ENCODE measurements at places on chromosomes 6 and 20.

GRCh38 chr6:126904176-126904575, 214.3 kb upstream of the RSPO3 start:
- no peak for DNase-seq

GRCh38 chr20:56911946-56912345, 282.8 kb downstream of the TFAP2C start:
- no peak for DNase-seq

- DNase-seq = no peak
These were observed 775 bp downstream of the MTFR2 start for GRCh38 chr6:136249336-136249735.

DNA sequence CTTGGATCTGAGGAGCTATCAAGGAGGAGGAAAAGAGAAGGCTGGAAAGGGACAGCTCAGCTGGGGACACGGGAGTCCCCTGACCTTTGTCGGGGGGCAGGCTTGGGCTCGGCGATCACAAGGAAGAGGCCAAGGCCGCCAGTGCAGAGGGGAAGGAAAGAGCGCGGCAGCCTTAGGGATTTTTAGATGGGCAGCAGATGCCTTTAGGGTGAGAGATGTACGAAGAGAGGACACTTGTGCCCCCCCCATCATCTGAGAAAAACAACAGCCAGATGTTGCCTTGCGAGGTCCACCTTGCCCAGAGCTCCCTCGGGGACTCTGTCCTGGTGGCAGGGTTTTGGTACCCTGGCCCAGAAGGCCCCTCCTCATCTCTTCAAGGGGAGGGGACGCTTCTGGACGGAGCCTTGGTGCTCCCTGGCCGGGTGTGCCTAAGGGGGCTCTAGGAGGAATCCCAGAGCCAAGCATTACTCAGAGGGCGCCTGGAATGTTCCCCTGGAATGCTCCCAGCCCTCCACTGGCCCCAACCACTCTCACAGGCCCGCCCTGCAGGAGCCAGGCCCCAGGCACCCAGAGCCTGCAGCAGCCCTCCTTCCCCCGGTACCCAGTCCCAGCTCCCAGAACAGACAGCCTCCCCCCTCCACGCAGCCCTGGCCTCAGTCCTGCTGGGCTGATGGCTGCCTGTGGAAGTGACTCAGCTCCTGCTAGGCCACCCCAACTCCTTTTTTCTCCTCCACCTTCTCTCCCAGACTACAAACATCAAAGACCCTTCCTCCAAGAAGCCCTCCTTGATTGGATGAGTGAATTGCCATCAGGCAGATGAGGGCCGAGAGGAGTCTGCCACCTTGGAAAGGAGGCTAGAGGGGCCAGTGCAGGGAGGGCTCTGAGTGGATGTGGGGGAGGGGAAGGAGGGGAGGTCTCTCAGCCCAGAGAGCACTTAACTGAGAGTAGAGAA, 1.8 kb downstream of the ADAM33 start:
- DNase-seq = peak; percentile 96

- DNase-seq = no peak
These were observed 7.3 kb upstream of the ASF1A start for GRCh38 chr6:118886641-118887040.

DNA sequence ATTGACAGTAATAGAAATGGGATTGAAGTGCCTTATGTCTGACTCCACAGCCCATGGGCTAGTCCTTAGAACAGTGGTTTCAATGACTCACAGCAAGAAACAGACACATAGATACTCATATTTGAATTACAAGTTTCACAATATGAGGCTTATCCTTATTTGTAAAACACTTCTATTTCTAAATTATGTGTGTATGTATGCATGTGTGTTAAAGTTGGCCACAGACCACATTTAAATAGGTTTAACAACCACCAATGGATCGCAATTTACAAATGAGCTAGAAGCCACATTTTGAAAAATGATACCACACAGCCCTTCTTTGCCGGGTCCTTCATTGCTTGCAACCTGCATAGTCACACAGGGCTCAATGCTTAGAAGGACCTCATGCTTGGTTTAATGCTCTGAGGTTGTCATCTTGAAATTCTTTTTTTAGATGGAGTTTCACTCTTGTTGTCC, 157.8 kb upstream of the PREP start:
- DNase-seq = peak; percentile 58

- no peak for DNase-seq
These were observed 328.9 kb downstream of the FARS2 start for GRCh38 chr6:5590187-5590586.

- no peak for DNase-seq
These were observed 67.7 kb downstream of the PYGB start for GRCh38 chr20:25315418-25316210.

- DNase-seq = no peak
These were observed 62.9 kb upstream of the PLEKHG1 start for GRCh38 chr6:150536835-150537234.

- DNase-seq = peak; percentile 72
These were observed 64.9 kb downstream of the ME1 start for GRCh38 chr6:83365931-83366330.

GRCh38 chr6:159815410-159815809, 15.3 kb downstream of the PNLDC1 start:
- DNase-seq = no peak

- no peak for DNase-seq
These were observed 1.1 kb downstream of the PPIL4 start for GRCh38 chr6:149544646-149545257.

GRCh38 chr6:4313044-4313686, 177.8 kb upstream of the ECI2 start:
- peak; percentile 96 for DNase-seq

GRCh38 chr6:135577059-135577538, 79.6 kb upstream of the AHI1 start:
- DNase-seq = no peak

DNA sequence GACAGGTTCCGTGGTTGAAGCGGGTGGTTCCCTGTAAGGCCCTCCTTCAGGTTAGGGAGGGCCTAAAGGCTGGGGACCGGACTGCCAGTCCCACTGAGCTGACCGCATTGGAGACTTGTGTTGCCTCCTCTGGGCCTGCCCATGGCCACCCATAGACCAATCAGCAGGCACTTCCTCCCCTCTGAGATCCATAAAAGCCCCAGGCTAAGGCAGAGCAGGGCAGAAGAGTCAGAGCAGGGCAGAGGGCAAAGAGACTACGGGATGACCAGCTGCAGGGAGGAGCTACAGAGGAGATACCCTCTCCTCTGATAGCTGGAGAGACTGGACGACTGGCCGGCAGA, 537.4 kb downstream of the TENT5A start:
- DNase-seq = no peak

DNA sequence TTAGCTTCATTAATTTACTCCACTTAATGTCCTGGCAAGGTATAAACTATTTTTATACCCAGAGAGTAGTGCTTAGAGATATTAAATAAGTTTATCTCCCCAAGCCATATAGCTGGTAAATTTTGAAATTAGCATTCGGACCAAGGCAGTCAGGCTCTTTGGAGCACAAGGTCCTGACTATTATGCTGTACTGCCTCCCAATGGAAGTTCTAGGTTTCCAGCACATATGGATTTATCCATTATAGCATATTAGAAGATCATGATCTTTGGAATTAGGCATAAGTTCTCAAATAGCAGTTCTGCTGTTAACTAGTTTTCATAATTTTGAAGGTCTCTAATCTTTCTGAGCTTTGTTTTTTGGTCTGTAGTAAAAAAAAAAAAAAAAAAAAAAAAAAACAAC, 835.3 kb upstream of the EPHA7 start:
- DNase-seq = no peak

GRCh38 chr6:56572788-56573471, 69.8 kb downstream of the DST start:
- no peak for DNase-seq

GRCh38 chr6:26155061-26155930, 68.1 kb downstream of the HFE start:
- DNase-seq = no peak

DNA sequence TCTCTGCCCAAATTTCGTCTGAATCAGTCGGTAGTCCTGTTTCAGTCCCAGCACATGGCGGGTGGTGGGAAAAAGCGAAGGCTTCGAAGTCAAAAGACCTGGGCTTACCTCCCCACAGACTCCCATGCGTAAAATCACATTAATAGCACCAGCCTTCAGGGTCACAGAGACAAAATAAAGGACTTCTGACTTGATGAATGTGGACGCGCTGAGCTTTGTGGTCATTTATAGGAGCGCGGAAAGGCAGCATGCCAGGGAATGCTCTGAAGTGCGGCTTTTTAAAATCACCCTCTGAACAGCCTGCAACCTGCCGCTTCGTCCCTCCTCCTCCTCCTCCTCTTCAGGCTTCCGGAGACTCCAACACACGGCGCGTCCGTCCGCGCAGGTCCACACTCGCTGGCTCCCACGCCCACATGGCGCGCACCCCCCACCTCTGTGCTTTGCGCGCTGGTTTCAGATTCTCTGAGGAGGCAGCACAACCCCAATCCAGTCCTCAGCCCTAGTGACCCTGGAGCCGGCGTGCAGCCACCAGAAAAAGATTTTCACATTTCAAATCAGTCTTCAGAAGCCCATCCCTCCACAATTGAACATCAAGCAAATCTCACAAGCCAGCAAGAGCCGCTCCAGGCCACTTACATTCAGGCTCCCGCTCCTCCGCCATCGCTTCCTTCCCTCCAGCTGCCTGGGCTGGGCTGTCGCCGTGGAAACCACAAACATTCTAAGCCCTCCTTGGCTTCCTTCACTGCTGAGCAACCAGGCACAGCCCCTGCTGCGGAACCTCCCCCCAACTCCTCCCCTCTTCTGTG, at the start of gene C6orf118:
TSS of gene C6orf118 (minus strand) at position 680 of the 806 bp plus-strand sequence. CDS start at position 661, 19 bp downstream.
- DNase-seq = peak; percentile 17

DNA sequence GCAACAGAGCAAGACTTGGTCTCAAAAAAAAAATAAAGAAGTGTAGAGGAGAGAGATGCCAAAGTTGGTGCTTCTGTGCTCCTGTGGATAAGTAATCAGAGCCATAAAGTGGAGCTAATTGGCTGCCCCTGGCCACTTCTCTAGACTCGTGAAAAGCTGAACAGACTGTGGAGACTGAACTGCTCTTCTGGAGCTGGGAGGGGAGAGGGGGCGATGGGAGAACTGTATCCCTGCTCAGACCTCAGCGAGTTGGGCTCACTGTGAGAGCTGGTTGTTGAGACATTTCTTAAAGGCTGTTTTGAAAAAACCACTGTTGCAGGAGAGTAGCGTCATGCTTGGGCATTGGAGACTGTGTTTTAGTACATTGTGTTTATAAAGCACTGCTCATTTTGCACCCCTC, 125.7 kb downstream of the TCP11 start:
- DNase-seq = no peak

- no peak for DNase-seq
These were observed 26.5 kb downstream of the FASTKD5 start for GRCh38 chr20:3133155-3133554.

- DNase-seq = no peak
These were observed 122.1 kb downstream of the UST start for GRCh38 chr6:148868901-148869300.

- DNase-seq = peak; percentile 96
These were observed 55.4 kb downstream of the MRPL14 start for GRCh38 chr6:44071670-44072451.

DNA sequence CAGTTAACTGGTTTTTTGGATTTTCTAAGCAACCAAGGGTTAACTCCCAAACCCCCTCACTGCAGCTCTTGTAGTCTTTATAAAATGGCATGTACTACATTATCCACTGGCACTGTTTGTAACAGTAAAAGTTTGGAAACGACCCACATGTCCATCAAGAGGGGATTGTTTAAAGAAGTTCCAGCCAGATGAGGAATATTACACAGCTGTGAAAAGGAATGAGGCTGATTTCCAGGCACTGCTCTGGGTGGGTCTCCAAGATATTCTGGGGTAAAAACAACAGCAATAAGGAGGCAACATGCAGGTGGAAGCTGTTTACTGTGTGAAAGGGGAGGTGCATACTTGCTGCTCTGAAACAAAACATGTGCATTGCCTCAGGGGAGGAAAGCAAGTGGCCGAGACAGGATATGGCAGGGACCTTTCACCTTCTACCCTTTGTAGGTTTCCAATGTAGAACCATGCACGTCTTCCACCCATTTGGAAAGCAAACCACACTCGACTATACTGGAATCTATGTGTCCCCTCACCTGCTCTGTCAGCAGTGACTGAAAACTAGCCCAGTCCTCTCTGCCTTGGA, 51.9 kb downstream of the GRM4 start:
- no peak for DNase-seq

DNA sequence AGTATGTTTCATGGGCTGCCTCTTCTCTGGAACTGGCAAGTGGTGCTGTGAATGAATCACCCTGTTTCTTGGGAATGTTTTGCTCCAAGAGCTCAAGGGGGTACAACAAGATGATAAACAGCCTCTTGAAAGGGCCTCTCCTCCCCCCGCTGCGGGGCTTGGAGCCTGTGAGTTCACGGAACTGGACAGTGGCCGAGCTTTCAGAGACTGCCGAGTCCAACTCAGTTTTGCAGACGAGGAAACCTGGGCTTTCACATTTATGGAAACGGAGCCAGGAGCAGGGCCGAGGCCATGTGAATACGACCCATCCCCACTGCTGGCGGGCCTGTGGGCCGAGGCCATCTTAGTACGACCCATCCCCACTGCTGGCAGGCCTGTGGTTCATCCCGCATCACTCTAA, 18.2 kb upstream of the SRC start:
- peak; percentile 95 for DNase-seq

GRCh38 chr20:47343007-47343472, 13.5 kb downstream of the ZMYND8 start:
- no peak for DNase-seq

GRCh38 chr6:39861663-39862062, 69.5 kb downstream of the DAAM2 start:
- DNase-seq = no peak

DNA sequence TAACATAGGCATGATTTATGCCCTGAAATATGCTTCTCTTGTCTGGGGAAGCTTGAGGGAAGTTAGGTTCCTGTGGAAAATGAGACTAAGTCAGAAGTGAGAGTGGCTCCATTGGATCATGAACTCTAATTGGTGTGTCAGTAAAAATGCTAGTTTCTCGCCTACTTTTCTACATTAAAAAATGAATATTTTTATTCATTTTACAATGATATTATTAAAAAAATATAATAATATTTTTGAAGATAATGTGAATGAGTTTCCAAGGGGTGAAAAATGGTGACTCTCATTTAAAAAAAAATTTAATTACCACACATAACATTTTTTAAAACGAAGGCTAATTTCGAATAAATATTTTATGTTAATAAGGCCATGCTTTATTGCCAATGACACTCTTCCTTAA, 84.2 kb downstream of the HIVEP1 start:
- no peak for DNase-seq

- no peak for DNase-seq
These were observed 50.6 kb downstream of the PDSS2 start for GRCh38 chr6:107408714-107409113.

GRCh38 chr6:104159045-104159618, 700.6 kb downstream of the HACE1 start:
- DNase-seq = no peak

GRCh38 chr20:23488996-23489395, 1.9 kb upstream of the CST8 start:
- DNase-seq = no peak

- no peak for DNase-seq
These were observed 14.3 kb upstream of the NCOA3 start for GRCh38 chr20:47487175-47487917.
